ENCODE measurements at places on chromosomes 3 and 15.

GRCh38 chr3:14948609-14949038 is 1.2 kb downstream of the NR2C2 start:
- DNase-seq = no peak

DNA sequence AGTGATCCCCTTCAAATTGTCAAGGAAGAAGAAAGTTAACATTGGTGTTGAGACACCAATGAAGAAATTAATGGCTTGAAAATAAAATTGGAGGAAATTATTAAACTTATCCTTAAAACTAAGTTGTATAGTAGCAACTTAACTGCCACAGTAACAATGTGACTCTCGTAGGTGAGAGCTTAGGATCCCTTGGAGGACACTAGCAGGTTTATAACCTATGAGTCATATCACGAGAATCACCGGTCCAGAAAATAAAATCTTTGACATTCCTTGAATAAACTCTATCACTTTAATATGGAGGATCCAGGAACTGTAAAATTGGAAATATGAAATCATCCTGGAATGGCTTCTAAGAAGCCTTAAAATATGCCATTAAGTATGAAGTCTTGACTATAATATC is 2.1 kb downstream of the GHSR start:
- DNase-seq = no peak

- DNase-seq = peak; percentile 28
These were observed 74.8 kb upstream of the NTRK3 start for GRCh38 chr15:88331291-88331690.

- DNase-seq = no peak
These were observed 2.1 kb downstream of the USP50 start for GRCh38 chr15:50544368-50544767.

DNA sequence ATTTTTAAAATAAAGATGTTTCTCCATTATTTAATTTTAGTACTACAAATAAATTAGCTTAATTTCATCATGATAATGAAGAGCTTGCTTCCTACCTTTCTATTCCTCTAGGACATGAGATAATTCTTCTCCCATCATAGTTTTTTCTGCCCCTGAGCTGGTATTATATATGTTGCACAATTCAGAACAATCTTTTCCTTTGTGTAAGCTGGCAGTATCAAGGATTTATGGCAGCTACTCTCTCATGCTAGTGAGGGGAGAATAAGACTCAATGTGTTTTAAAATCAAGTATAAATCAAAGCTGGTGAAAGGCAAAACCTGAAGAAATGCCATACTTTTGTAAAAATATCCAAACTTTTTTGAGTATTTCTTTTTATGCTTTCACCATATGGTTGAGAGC is 1405.3 kb downstream of the SI start:
- DNase-seq = no peak

DNA sequence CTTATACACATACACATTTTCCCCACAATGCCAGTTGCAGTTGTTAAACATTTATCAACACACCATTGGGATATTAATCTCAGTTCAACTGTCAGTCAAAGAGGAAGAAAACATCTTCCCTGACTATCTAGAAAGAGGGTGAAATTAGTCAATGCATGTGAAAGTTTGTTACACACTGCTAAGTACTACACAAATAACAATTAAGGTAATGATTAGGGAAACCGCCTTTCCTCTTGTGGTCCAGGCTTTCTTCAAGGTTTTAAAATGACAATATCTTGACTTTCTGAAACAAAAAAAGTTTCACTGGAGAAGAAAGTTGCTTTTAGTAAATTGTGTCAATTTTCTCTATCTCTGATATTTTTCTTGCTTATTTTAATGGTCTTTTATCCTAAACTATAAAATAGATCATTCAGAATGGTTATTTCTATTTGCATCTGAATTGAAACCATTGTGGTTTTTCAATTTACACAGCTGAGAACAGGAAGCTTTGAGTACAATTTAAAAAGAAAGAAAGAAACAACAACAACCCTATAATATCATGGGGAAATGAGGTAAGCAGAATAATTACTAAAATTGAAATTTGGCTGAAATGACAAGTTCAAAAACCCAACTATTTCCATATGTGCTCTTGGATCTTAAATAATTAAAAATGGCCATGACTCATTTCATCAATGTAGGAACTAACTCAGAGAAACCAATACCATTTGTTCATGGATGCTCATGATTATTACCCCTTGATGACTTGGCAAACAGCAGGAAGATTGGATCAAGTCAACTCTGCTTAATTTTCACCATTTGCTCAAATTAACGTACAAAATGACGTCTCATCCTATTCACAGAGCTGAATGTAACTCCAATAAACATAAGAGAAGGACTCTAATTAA is 31.7 kb downstream of the GPR149 start:
- DNase-seq = no peak

Measured in stimulated activated CD4-positive, alpha-beta T cell treated with anti-CD3 and anti-CD28 coated beads, Interleukin-12 subunit alpha, Interleukin-12 subunit beta, amount 100 ng/mL, for 4 hours (primary cell).